T-helper 1 cell (primary cell): ENCODE measurements at places on chromosomes 7 and 10.

DNA sequence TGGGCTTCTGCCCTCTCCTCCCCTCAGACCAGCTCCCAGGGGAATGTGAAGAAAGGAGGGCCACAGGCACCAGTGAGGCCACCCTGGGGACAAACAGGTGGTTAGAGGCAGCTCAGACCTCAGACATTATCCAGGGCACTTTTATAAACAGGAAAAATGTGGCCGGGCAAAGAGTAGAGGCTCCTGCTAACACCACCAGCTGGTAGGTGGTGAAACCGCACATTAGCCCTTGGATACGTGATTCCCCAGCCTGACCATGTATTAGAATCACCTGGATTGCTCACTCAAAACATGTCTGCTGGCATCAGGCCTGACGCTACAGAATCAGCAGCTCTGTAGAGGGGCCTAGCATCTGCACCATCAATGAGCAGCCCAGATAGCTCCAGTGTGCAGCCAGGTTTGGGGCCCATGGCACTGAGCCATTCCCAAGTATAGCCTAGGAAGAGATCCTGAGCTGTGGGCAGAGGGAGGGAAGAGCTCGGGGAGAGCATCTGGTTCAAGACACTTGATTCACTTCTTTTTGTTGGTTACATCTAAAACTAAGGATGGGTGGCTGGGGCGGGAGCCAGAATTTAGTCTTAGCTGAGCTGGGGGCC, 37.1 kb downstream of the GPR26 start:
- no peak for DNase-seq

GRCh38 chr10:132023092-132023811, 41.5 kb upstream of the BNIP3 start:
- DNase-seq: peak; percentile 56

- DNase-seq: no peak
These were observed 9.9 kb downstream of the FAM204A start for GRCh38 chr10:118332236-118332635.

DNA sequence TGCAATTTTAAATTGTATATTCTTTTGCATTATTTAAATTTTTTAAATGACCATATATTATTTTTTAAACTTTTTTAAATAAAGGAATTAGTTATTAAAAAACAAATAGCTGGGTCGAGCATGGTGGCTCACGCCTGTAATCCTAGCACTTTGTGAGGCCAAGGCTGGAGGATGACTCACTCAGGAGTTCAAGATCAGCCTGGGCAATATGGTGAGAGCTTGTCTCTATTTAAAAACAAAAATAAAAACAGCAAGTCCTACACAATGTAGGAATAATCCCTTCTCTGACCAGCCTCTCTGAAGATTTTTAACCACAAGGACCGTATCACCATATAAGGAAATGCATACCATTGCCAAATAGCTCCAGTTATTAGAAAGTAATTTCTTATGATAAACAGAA, 19.6 kb downstream of the NOC3L start:
- no peak for DNase-seq

DNA sequence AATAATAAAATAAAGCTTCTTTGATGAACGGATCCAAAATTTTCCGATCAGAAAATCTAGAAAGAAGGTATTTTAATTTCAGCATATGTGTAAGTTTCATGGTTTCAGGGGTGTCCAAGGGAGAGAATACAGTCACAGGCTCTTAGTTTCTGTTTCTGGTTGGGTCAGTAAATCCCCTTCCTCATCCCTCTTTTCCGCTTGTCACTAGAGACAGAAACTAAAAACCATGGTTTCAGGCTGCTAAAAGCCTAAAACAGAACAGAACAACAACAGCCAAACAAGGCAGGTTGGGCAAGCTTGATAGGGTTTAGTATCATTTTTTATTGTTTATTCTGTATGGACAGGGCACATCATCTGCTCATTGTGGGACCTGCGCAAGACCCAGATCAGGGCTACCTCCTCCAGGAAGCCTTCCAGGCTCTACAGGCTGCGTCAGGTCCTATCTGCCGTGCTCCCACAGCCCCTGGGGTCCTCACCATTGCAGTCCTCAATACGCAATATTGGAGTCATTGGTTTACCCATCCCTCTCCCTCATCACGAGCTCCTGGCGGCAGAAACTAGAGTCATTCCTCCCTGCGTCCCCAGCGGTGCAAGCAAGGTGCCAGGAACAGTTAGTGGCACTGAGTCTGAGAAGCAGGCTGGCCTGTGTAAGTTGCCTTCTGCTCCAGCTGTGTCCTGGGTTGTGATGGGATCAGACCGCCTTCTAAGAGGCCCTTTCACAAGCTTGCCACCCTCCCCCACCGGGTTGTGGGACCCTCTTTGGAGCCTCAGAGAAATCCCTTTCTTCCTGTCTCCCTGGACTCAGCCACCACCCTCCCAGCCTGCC, 70.2 kb upstream of the CUX1 start:
- no peak for DNase-seq

DNA sequence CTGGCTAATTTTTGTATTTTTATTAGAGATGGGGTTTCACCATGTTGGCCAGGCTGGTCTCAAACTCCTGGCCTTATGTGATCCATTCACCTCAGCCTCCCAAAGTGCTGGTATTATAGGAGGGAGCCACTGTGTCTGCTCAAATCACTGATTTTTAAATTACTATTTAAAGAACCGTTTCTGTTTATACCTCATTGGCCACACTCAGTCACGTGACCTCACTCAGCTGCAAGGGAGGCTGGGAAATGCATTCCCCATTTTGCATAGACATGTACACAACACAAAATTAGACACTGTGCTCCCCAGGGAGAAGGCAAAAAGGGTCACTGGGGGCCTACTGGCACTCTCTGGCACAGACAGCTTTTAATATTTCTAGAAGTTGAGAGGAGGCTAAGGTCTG, 13.6 kb upstream of the CALU start:
- DNase-seq: no peak

DNA sequence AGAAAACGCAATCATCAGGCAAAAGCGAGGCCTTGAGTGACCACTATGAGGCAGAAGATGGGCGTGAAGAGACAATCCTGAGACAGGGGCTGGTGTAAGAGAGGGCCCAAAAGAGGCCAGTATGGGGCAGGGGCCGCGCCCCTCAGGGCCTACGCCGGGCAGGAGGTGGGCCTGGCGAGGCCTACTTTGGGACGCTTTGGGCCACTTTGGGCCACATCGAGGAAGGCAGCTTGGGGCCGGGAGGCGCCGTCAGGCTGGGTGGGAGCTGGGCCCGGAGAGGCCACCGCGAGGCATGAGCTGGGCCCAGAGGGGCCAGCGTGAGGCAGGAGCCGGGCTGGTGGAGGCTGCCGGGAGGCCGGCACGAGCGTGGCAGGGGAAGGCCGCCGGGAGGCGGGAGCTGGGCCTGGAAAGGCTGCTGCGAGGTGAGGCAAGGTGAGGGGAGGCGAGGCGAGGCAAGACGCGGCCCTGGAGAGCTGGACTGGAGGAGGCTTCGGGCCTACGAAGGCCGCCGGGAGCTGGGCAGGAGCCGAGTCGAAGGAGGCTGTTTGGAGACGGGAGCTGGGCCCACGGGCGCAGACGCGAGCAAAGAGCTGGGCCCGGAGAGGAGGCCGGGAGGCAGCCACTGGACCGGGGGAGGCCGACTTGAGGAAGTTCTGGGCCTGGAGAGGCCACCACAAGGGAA, 171.3 kb downstream of the TPST1 start:
- no peak for DNase-seq

DNA sequence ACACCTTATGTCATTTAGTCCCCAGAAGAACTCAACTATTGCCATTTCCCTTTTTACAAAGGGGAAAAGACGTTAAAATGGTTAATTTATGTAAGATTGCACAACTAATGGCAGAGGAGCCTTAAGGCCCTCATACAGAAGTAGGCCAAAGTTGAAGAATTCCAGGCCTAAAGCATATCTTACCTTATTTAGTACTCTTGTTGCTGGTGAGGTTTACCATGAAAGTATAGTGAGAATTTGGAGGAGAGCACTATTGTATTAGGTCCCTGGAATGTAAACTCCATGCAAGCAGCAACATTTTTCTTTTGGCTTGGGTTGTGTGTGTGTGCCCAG, 731 bp upstream of the CRPPA start:
- DNase-seq: no peak

DNA sequence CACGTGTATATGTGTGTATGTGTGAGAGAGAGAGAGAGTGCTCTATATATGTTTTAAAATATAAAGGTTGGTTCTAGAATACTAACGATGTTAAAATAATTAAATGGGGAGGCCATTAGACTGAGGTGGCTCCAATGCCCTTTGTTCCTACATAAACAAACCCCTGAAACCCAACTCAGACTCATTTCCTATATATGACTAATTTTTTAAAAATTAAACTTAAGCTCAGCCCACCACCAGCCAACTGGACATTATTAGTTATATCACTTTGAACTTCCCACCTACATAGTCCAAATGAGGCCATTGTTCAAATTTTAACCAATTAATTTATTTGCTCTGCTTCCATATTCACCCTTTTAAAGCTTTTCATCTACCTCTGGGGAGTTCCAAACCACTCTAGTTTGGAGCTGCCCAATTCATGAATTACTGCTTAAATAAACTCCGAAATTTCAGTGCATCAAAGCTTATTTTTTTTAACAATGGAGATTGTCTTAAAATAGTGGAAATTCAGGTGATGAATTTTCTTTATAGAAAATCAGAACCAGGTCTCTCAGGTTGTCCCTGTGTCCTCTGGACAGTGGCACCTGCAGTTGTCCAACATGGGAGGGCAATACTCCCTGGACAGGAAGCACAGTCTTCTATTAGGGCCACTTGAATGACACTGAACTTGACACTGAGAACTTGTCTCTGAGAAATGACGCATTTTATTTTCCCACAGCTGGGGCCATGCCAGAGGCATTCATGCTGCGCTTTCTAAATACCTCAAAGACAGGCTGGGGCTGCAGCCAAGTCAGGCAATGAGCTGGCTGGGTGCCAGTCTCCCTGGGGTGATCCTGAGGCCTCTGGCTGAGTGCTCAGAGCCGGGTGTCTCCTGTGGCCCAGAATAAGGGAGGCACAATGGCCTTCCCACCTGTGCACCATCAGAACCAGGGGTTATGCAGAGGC, 109.5 kb upstream of the TMEM72 start:
- no peak for DNase-seq

DNA sequence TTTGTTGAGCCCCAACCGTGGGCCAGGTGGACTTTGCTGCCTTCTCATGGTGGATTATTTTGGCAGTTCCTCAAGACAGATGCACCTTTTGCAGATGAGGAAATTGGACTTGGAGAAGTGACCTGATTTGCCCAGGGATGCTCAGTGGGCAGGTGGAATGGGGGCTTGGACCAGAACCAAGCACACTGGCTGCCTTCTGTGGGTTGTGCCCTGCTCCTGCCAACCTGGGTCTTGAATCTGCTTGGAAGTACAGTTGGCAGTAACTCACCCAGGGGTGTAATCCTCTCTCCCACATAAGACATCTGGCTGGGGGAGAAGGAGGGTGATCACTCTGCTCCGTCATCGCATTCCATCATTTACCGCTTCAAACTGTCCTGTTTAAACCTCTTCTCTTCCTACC, 110.5 kb upstream of the GPR26 start:
- DNase-seq: no peak

DNA sequence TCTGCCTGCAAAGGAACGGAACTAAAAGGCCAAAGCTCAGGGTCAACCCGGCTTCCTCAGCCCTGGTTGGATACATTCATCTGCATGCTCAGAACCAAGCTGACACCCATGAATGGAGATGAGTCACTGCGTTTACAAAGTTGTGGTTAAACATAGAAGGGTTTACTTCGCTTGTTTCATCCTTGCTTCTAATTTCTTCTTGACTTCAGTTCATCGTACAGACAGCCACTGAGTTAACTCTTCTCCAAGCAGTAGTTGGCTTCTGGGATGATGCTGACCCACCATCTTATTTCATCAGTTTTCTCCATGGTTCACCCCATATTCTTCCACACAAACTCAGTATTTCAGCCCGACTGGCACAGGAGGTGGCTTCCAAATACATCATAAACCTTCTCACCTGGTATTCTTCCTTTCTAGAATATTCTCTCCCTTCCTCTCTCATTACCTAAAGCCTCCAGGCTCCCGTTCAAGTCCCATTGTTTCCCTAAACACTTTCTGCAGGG, 166.3 kb upstream of the RNF32 start:
- DNase-seq: no peak

GRCh38 chr10:77493851-77494261, 143.8 kb downstream of the KCNMA1 start:
- no peak for DNase-seq

DNA sequence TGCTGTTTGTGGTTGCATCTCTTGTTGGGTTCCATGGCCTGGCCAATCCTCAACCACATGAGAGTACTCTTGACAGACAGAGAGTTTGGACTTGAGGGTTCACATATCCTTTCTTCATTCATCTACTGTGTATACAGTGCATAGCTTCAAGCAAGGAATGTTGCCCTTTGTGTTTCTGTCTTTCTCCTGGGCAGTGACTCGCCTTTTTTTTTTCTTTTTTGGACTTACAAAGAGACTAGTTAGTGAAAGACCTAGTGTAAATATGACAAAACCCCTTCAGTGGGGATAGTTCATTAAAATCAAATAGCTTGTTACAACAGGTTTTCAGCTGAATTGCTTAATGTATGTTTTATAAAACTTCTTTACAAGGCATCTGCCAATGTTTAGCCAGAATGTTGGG, 290.2 kb downstream of the FGFR2 start:
- no peak for DNase-seq

DNA sequence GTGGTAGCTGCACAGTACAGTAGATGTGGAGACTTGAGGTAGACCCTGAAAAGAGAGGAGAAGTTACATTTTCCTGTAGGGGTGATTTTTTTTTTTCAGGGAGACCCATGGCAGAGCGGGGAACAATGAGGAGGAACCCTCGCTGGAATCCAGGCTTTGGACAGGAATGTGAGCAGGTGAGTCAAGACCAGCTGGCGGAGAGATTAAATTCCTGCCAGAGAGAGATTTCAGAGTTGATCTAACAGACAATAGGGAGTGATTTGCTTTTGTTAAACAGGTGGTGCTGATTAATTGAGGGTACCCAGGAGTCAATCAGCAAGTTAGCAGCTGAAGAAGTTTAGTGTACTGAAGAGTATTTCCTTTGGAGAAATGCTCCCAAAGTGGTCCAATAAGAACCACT, 41.6 kb upstream of the MINDY3 start:
- no peak for DNase-seq

DNA sequence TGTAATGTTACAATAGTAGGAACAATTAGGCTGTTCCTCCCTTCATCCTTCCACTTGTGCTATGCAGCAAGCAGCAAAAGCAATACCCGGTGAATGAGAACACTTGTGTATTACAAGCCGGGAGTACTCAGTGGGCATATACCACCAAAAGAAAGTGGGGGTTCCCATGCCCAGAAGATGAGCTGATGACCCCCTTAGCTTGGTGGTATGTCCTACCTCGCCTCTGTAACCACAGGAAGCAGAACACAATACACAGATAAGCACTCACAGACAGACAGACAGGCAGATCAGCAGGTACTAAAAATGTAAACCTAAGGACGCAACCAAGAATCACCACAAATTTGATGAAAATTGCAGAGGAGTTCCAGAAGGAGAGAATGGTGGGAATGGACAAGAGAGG, 15.5 kb upstream of the KIF20B start:
- DNase-seq: no peak

GRCh38 chr7:30472784-30473775, 5.5 kb downstream of the NOD1 start:
- no peak for DNase-seq

GRCh38 chr10:42802876-42803275, 20.3 kb downstream of the BMS1 start:
- no peak for DNase-seq

GRCh38 chr10:48751730-48752129, 67.1 kb downstream of the WDFY4 start:
- no peak for DNase-seq

- no peak for DNase-seq
These were observed 1061.2 kb downstream of the KCNMA1 start for GRCh38 chr10:76576276-76576962.
